GM13977 (cell line): ENCODE measurements at places on chromosomes 2 and 18.

GRCh38 chr2:180763263-180763989, 217.0 kb upstream of the UBE2E3 start:
- DNase-seq, result no peak

- DNase-seq, result no peak
Measured at GRCh38 chr2:158649846-158650245, 145.3 kb upstream of the DAPL1 start.

- no peak for DNase-seq
Measured at GRCh38 chr2:45879406-45879805, 227.9 kb downstream of the PRKCE start.

GRCh38 chr2:46552079-46552478, 72.7 kb downstream of the TMEM247 start:
- no peak for DNase-seq

- no peak for DNase-seq
Measured at GRCh38 chr2:119414894-119415293, 16.8 kb upstream of the TMEM37 start.

GRCh38 chr2:24972315-24972961, 683 bp upstream of the DNAJC27 start:
- DNase-seq, result peak; percentile 36

GRCh38 chr2:177930916-177931315, 141.7 kb downstream of the PDE11A start:
- no peak for DNase-seq

DNA sequence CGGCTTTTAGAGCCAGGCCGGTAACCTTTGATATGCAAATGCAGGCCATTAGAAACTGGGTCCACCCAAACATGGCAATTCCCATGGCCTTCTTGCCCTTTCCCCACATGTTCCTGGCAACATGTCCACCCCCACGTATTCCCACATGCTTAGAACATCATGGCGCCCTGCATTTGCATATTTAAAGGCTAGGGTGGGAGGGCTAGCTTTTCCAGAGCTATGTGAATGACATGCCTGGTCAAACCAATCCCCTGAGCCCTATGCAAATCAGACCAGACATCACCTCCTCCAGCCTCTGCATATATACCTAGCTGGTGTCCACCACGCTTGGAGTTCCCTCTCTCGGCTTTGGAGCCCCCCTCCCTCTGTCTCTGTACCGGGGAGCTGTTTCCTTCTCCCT, 481.9 kb downstream of the CDH2 start:
- no peak for DNase-seq

GRCh38 chr2:200279857-200280256, 26.6 kb upstream of the SPATS2L start:
- DNase-seq, result no peak

GRCh38 chr2:28470759-28471158, 25.1 kb upstream of the PLB1 start:
- DNase-seq, result no peak

GRCh38 chr2:2763351-2764000, 432.4 kb upstream of the MYT1L start:
- no peak for DNase-seq

GRCh38 chr2:128465246-128466170, 146.8 kb upstream of the HS6ST1 start:
- DNase-seq, result no peak

DNA sequence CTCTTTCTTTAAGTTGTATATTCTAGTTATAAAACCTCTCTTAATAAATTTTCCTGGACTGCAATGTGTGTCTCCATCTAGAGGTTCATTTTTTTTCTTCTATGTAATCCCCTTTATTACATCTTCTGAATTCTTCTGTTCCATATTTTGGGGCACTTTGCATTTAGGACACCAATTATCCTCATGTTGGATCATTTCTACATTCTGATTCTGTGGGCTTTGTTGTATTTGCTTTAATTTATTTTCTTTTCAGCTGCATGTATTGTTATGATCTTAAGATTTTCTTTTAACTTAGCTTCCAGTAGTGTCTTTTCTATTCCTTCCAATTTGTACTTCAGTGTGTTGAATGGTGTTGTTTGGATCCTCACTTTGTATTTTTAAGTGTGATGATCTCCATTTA, 5.2 kb upstream of the SKA1 start:
- no peak for DNase-seq

DNA sequence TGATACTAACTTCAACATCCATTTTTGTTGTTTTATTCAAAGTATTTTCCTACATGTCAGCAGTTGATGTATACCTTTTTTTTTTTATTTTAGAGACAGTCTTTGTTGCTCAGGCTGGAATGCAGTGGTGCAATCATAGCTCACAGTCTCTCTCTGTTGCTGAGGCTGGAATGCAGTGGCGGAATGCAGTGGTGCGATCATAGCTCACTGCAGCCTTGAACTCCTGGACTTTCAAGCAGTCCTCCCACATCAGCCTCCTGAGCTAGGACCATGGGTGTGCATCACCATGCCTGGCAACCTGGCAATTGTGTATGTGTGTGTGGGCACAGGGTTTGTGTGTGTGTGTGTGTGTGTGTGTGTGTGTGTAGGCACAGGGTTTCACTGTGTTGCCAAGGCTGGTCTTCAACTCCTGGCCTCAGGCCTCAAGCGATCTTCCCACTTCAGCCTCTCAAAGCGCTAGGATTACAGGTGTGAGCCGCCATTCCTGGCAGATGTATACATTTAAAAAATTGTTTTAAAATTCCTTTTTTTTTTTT, 24.8 kb downstream of the SANBR start:
- no peak for DNase-seq

DNA sequence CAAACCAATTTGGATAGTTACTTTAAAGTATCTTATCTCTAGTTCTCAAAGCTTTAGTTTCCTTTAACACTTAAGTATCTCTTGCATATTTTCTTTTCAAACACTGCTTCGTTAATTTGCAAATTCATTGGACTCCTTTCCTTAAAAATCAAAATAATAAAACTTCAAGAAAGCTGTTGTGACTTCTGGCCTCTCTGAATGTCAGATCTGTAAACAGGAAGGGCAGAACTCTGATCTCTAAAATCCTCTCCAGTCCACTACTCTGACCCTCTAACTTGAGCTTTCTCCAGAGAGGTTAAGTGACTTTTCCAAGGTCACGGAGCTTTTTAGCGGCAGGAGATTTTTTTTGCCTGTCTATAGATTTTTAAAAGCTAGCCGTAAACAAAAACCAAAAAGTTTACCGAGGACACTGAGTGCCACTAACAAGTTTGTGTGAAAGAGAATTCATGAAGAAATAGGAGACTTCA, 155.5 kb downstream of the TGIF1 start:
- DNase-seq, result no peak

DNA sequence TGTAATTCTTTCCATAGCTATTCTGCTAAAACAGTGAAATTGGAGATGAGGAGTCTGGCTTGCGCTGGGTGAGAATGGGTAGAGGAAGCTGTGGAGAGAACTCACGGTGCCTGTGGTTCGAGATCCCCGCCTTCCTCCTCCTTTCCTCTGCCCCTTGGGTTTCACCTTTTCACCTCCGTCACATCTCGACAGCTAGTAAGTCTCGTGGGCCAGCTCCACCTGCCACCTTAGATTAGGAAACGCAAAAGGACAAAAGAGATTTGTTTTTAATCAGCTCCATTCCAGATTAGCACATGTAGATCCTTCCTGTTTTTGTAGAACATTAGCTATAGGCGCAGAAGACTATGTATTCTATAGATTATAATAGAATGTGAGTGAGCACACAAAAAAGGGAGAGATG, 20.6 kb downstream of the TRIB2 start:
- no peak for DNase-seq

DNA sequence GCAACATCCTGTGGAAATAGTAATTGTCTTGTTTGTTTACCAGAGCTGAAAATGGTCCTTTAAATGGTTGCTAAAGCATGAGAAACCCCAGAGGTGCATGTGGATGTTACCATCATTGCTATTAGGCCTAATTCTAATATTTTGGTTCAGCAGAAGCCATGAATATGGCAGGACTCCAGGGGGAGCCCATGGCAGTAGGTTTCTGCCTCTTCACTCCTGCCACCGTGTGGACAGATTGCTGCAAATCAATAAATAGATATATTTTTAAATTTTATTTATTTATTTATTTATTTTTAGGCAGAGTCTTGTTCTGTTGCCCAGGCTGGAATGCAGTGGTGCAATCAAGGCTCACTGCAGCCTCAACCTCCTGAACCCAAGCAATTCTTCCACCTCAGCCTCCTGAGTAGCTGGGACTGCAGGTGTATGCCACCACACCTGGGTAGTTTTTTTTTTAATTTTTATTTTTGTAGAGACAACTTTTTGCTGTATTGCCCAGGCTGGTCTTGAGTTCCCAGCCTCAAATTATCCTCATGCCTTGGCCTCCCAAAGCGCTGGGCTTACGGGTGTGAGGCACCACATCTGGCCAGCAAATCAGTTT, 54.9 kb upstream of the CAPN13 start:
- peak; percentile 61 for DNase-seq

GRCh38 chr2:63591566-63592175, 2.9 kb downstream of the MDH1 start:
- DNase-seq, result no peak

- DNase-seq, result no peak
Measured at GRCh38 chr2:85807756-85808155, 54.0 kb downstream of the ATOH8 start.

DNA sequence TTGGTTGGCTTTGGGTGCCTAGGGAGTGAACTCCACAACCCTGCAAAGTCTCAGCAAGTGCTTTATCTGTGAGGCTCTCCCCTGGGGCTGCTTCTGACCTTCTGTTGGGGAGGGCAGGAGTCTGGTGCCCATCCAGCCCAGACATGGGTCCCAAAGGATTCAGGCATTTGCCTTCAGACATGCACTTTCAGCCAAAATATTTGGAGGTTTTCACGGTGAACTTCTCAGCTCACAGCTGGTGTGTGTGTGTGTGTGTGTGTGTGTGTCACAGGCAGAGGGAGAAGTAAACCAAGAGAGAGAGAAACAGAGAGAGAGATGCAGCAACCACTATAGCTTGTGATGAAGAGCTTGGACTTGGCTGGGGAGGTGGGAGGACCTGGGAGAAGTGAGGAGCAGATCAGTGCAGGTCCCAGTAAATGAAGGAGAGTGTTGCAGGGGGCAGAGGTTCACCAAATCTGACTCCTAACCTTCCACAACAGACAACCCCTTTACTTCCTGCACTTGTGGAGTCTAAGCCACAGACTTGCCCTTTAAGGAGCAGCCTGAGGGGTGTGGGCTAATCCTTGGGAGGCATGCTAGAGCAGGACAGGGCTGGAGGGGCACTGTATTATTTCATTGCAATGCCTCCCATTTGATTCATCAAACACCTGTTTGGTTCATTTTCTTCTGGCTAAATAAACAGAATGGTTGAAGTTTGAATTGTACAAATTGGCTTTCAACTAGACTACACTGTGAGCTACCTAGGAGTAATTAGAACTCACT, 14.1 kb downstream of the SLC9A4 start:
- no peak for DNase-seq

DNA sequence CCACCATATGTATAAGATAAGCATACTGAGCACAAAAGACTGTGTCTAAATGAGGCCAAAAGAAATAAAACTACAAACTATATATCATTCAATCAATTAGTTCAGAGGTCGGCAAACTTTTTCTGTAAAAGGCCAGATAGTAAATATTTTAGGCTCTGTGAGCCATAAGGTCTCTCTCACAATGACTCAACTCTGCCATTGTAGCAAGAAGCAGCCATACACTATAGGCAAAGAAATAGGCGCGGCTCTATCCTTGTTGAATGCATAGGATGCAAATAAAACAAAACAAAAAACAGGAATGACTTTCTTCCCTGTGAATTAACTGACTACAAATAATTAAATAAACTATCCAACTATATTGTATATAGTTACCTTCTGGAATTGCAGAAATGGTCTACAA, 8.6 kb upstream of the CCDC88A start:
- no peak for DNase-seq

DNA sequence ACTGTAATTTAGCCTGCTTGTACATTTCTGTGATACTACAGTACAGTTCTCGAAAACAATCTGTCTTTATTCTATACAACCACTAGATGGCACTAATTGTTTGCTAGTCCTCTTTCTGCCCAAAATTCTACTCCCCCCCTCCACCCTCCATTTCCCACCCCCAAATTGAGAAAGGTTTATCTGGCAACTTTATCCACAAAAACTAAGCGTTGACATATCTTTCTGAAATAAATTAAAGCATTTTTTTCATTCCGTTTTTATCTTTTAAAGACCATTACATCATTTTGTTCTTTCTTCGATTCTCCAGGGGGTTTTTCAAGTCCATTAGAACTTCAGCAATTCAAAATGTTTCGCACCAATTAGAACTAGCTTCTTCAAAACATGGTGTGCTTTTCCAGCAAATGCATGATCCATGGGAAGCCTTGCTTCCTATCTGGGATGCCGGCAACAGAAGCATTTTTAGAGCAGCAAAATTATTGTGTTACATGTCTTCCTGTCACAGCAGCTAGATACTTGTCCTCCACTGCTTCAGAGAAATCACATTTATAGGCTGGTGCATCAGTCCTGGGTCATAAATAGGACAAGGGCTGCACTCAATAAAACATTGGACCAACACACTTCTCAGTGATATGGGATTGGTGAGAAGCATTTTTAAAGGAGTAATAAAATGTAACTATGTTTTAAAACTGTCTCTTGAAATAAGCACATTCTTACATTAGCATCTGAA, 241.3 kb downstream of the PAX3 start:
- DNase-seq, result peak; percentile 43

GRCh38 chr2:101692041-101692440, 5.5 kb upstream of the MAP4K4 start:
- DNase-seq, result no peak

- no peak for DNase-seq
Measured at GRCh38 chr2:195367809-195368208, 289.2 kb upstream of the SLC39A10 start.

- no peak for DNase-seq
Measured at GRCh38 chr2:36572719-36573059, 25.3 kb downstream of the FEZ2 start.

DNA sequence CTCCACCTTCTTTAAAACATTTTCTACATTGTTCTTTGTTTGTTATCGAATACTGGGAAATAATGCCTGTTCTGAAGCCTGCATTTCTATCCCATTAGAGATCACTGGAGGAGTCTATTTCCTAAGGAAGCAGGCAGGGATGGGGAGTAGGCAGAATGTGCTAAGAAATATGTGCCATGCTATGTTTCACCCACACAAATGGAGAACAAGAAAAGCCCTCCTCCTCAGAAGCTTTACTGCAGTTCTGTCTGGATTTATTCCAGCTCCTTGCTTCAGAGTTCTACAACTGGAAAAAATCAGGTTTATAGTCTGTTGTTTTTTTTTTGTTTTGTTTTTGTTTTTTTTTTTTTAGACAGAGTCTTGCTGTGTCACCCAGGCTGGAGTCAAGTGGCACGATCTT, 825.1 kb downstream of the SLC4A3 start:
- DNase-seq, result no peak

GRCh38 chr18:48171490-48172188, 237.5 kb downstream of the ZBTB7C start:
- no peak for DNase-seq
